AG09319 (cell line): ENCODE measurements at places on chromosomes 3 and 15.

DNA sequence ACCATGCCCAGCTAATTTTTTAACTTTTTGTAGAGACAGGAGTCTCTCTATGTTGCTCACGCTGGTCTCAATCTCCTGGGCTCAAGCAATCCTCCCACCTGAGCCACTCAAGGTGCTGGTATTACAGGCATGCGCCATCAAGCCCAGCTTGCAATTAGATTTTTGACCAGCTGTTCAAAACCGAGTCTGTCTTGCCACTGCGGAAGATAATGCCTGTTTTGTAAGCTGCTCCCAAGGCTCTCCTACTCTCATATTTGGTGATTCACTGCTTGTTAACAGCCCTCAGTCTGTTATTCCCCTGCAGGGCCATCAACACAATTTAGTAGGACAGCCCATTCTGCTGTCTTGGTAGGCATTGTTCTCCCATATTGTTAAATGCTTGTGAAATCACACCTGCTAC lies 17.8 kb upstream of the MCCC1 start:
- DNase-seq: no peak

- DNase-seq: no peak
These were observed 72.6 kb upstream of the ZBED2 start for GRCh38 chr3:111667621-111668239.

DNA sequence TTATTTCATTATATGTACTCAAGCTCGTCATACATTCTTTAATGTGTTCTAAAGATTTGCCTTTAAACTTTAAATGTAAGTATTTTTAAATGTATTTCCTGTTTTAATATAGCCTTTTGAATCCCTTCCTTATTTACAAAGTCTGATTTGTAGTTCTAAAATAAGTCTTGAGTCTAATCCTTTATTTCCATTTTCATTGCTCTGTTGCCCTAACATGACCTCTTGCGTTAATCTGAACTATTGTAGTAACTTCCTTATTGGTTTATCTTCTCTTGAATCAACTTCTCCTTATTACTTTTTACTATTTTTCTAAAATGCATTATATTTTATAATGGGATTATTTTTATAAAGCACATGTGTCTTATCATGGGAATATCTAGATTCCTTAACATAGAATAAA lies 24.0 kb downstream of the KNL1 start:
- no peak for DNase-seq

- DNase-seq: no peak
These were observed 43.9 kb downstream of the B3GNT5 start for GRCh38 chr3:183296944-183297343.

DNA sequence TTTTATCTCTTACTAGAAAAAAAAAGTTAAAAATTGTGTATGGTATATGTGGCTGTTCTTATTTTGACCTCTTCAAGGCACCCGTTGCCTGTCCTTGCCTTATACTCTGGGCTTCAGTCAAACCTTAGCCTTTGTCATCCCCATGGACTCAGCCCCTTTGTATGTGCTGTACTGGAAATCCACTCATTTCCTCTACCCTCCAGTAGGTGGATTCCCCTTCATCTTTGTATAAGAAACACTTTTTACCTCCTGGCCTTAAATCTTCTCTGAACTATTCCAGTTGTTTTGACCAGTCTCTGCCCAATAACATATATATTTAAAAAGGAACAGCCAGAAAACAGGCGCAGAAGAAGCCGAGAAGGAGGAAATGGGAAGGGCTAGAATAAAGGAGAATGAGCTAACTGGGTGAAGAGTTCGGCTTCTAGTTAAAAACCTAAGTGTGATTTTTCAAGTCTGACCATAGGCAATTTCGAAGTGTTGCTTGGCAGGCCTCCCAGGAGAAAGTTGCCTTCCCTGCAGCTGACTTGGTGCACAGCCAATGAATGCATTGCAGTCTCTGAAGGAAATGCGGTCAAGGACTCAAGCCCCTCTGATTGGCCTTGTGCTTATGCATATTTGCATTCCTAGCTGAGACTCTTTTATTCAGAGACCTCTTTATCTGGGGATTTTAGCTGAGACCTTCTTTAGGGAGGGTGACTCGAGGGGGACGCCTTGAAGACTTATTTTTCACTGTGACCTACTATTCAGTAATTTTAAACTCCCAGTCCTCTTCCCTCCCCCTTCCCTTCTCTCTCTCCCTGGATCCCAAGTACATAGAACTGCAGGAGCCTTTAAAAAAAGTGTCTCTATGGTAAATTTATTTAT lies 277.4 kb downstream of the ROBO1 start:
- no peak for DNase-seq

GRCh38 chr3:101828276-101828675 lies 21.0 kb upstream of the NFKBIZ start:
- DNase-seq: no peak

DNA sequence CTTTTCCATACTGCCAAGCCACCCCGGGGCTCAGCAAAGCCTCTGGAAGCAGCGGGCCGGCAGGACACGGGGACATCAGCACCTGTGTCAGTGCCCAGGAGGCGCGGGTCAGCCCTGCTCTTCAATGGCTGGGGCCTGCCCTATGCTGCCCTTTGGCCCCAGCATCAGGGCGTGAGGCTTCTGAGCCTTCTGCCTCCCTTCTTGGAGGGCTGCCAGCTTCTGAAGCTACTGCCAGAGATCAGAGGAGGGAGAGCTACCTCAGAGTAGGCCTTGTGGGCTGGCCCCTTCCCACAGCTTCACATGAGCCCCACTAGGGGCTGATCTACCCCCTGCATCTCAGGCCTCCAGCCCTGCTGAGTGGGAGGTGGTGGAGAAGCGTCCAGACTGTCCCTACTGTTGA lies 13.0 kb upstream of the TMEM115 start:
- DNase-seq: no peak

GRCh38 chr3:64023861-64024223 lies 548 bp upstream of the PSMD6 start:
- no peak for DNase-seq

- no peak for DNase-seq
These were observed 24.0 kb upstream of the CSTA start for GRCh38 chr3:122301063-122301462.

GRCh38 chr3:187183210-187183862 lies 13.9 kb upstream of the RTP1 start:
- DNase-seq: no peak

DNA sequence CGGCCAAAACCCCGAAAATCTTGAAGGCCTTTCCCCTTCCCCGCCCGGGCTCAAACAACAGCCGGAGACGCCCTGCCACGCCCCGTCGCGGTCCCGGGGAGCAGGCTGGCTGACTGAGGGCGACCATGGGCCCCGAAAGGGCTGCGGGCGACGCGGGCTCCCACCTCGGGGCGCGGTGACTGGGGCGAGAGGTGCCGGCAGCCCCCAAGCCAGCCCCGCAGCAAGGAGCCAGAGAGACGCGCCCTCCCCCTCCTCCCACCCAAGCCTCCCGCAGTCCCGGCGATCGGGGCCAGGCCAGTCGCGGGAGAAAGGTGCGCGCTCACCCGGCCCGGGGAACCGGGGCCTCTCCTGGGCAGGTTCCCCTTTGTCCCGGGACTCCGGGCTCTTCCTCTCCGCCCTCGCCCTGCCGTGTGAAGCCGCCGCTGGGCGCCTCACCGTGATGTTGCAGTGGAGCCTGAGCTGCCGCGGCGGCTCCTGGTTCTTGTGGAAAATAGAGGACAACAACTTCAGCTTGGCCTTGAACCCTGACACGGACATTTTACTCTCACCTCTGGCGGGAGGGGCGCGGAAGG lies 30.6 kb upstream of the ZSCAN2 start:
- DNase-seq: peak; percentile 12

- no peak for DNase-seq
These were observed 192.0 kb downstream of the UBE3A start for GRCh38 chr15:25246641-25247406.

DNA sequence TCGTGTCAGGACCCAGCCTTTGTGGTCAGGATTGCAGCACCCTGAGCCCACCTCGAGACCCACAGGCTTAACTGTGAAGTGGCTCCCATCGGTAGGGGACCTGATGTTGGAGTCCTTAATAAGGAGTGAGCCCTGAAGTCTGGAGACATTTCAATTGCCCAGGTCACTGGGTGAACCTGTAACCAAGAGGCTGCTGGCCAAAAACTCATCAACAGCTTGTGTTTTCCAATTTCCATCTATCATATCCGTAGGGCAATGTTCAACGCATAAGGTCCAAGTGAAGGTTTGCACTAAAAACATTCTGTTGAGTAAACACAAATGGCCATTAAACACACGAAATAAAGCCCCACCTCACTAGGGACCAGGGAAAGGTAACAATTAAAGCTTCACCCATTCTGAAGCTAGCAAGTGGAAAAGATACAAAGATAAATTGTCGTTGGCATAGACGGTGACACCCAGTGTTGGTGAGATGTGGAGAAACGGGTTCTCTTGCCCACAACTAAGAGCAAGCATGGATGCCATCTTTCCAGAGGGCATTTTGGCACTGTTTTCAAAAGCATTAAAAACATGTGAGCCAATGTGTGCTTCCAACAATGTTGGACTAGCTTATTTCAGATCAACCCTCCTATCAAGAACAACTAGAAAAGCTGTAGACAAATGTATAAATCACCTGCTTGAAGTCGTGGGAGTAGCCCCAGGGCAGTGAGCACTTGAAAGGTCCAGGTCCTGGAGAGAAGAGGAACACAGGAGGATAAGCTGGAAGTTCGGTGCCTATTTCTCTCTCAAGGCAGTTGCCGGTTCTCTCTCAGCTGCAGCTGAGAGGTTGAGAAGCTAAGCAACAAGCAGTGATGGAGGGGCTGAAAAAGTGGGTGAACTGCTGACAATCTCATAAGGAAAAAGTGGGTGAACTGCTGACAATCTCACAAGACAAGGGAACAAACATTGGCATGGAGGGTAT lies 56.3 kb upstream of the PCSK6 start:
- no peak for DNase-seq

DNA sequence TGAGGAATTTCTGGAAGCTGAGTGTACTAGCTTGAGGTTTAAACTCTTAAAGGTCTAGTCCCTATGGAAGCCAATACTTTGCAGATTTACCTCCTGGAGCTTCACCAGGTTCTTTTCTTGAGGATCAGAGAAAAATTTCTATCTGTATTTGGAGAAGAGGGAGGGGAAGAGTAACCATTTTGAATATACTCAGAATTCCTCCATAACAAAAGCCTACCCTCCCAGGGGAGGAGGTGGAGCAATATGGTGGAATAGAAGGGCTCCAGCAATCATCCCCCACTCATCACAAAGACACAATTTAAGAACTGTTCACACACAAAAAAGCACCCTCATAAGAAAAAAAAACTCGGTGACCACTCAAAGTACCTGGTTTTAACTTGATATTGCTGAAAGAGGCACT lies 36.0 kb upstream of the PEX5L start:
- no peak for DNase-seq

GRCh38 chr15:55279746-55280351 lies 9.8 kb downstream of the RAB27A start:
- DNase-seq: peak; percentile 69

- DNase-seq: no peak
These were observed 41.4 kb upstream of the ATG7 start for GRCh38 chr3:11230832-11231231.

- no peak for DNase-seq
These were observed 100.7 kb downstream of the ASB7 start for GRCh38 chr15:100703032-100703578.

- DNase-seq: no peak
These were observed 18.8 kb upstream of the SATB1 start for GRCh38 chr3:18443665-18444594.

DNA sequence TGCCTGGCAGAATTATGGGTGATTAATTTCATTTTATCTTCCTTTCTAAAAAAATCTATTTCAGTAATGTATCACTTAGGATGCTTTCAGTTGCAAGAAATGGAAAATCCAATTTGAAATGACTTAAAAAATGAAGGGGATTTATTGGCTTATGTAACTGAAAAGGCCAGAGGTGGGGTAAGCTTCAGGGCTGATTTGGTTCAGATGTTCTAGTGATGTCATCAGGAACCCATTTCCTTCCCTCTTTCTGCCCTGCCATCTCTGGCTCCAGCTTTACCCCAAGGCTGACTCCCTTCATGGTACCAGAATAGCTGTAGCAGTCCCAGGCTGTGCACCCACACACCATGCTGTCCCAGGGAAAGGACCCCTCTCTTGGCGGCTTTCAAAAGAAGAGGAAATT lies 18.5 kb upstream of the REC114 start:
- no peak for DNase-seq

DNA sequence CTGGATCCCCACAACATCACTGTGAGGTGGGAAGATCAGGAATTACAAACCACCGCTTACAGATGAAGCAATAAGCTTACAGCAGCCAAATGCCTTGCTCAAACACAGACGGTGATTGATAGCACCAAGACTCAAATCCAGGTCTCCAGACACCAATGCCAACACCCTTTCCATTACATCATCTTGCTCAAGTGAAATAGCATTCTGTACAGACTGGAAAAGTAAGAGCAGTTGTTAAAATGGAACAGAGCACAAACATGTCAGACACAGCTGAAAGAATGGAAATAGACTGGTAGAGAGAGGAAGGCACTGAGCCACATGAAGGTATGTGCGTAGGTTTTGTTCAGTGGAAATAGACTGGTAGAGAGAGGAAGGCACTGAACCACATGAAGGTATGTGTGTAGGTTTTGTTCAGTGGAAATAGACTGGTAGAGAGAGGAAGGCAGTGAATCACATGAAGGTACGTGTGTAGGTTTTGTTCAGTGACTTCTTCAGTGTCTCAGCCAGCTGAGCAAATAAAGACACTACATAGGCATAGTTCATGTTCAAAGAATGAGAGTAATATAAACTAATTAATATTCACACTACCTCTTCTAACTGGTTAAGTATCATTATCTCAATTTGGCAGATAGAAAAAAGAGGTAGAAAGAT lies 15.6 kb downstream of the CLDN1 start:
- DNase-seq: no peak
